Adipocyte (in vitro differentiated cells): ENCODE measurements at places on chromosomes 1 and 21.
A peak's percentile ranks its signal among the peaks of the same experiment; 100 is the strongest.

GRCh38 chr21:46157396-46157986, 2.1 kb upstream of the FTCD start:
- DNase-seq = no peak

DNA sequence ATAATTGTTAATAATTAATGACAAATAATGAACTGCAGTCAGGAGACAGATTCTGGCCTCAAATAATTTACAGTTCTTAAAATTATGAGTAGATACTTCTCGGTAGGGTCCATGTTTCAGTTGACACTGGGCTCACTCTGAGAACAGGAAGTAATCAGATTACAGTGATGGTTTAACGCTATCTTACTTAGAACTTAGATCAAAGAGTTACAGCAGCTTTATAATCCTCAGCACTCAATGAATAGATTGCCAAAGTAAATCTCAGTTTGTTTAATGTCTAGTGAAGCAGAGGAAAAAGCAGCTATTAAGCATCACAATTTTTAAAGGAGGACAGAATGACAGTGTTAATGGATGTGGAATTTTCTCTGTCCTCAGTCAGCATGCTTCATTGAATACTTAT, 79.6 kb downstream of the PDE4B start:
- DNase-seq = no peak

DNA sequence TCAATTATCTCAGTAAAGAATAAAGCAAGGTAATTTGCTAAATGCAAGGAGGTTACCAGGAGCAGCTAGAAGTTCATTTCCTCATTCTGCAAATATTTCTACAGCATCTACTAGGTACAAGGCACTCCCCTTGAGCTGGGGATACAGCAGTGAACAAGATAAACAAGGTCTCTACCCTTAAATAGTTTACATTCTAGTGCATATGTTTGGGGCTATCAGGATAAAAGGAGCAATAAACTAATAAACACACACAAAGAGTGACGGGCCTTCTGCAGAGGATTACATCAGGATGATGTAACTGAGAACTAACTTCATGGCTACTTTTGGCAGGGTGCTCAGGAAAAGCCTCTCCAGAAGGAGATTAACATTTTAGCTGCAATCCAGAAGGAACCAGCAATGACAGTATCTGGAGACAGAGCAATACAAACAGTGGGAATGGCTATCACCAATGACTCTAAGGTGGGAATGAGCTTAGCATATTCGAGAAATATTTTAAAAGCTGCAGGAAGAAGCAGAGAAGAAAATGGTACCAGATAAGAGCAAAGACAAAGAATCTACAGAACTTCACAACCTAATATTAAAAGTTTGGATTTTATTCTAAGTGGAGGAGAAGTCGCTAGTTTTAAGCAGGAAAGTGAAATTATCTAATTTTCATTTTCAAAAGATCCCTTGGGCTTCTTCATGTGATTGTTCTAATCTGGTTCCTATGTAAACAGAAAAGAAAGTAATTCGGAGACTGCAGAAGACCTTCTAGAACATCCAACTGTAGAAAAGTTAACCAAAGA, 25.8 kb downstream of the TP53BP2 start:
- DNase-seq = peak; percentile 76

DNA sequence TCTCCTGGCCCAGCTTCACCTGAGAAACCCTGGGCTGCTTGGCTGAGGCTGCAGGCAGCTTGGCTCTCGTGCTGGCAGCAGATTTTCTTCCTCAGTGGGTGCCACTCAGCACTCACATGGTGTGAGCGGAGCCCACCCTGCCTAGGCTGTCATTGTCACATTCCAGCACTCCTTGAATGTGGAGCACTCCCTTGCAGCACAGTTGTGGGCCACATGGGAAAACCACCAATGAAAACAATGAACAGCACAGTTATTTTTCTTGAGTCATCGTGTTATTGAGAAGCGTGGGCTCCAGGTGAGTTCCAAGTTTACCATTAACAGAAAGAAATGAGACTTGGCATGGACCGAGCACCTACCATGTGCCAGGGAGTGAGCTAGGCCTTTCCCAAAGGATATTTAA, 27.2 kb upstream of the TRIM67 start:
- DNase-seq = no peak

DNA sequence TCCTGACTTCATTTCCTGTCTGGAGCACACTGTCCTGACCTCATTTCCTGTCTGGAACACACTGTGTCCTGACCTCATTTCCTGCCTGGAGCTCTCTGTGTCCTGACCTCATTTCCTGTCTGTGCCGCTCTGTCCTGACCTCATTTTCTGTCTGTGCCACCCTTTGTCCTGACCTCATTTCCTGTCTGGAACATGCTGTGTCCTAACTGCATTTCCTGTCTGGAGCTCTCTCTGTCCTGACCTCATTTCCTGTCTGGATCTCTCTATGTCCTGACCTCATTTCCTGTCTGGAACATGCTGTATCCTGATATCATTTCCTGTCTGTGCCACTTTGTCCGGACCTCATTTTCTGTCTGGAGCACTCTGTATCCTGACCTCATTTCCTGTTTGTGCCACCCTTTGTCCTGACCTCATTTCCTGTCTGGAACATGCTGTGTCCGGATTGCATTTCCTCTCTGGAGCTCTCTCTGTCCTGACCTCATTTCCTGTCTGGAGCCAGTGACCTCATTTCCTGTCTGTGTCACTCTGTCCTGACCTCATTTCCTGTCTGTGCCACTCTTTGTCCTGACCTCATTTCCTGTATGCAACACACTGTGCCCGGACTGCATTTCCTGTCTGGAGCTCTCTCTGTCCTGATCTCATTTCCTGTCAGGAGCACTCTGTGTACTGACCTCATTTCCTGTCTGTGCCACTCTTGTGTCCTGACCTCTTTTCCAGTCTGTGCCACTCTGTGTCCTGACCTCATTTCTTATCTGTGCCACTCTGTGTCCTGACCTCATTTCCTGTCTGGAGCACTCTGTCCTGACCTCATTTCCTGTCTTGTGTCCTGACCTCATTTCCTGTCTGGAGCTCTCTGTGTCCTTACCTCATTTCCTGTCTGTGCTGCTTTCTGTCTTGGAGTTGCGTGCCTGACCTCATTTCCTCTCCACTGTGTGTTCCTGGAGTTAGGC, 27.6 kb downstream of the SKI start:
- peak; percentile 32 for DNase-seq

- DNase-seq = no peak
These were observed 36.5 kb downstream of the NKAIN1 start for GRCh38 chr1:31203215-31203614.

DNA sequence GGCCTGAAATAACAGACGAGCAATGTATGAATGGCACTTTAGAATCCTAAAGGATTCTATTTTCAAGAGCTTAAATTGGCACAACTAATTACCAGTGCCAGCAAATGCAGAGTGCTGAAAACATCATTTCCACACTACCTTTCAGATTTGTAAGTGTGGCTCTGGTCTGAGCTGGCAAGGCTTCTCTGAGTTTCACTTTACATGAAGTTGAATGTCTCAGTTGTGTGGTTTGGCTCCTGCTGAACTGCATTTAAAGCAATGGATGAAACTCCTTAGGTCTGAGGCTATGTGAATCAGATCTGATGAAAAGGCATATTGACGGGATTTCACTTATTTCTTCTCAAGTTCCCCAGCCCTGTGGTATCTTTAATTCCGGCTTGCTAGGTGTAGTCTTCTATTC, 114.8 kb upstream of the PTGFR start:
- peak; percentile 58 for DNase-seq
